CD4-positive, alpha-beta T cell treated with Interleukin-15 for 4 hours (primary cell): ENCODE measurements at places on chromosomes 6 and 20.
A peak's percentile ranks its signal among the peaks of the same experiment; 100 is the strongest.

DNA sequence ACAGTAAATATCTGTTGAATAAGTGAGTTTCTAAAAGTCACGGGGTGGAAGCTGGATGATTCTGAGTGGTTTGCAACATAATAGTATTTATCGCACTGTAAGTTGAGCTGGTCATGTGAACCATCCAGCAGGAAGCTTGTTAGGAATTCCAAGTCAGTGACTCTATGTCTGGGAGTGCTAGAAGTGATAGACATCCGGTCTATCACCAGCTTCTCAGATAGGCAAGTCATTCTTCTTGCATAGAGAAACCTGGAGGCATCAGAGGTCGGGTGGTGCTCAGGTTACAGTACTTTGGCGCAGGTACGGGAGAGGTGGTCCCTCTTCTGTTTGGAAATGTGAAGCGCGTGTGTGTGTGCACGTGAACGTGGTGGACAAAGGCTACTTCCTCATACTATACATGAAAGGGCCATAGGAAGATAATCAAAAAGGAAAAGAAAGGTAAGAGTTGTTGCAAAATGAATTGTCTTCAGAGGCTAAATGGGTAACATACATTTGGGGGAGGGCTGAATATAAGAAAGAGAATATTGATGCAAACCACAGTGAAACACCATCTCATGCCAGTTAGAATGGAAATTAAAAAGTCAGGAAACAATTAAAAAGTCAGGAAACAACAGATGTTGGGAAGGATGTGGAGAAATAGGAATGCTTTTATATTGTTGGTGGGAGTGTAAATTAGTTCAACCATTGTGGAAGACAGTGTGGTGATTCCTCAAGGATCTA lies 299.3 kb upstream of the ZFP64 start:
- DNase-seq, result no peak

GRCh38 chr6:52515219-52515960 lies 61.5 kb downstream of the TRAM2 start:
- DNase-seq, result no peak

GRCh38 chr6:79518842-79519241 lies 18.4 kb downstream of the LCA5 start:
- DNase-seq, result no peak

DNA sequence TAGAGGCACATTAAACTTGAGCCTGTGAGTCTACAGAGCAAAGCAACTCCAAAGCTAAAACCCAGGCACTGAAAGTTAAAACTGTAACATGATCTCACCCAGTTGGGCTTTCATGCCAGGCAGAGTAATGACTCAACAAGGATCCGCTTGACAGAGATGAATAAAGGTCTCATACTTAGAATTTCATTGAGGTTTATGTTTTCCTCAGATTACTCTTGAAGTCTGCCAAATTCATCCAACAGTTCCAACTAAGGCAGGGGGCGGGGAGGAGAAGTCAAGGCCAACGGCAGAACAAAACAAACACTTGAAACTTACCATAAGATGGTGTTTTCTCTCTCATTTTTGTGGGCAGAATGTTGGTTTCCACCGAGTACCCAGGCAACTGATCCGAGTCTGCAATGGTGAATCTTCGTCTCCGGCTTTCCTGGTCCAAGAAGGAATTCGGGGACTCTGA lies 54.0 kb upstream of the IPCEF1 start:
- DNase-seq, result no peak

GRCh38 chr20:3788685-3789155 lies 2.2 kb upstream of the CENPB start:
- DNase-seq, result no peak

- DNase-seq, result no peak
Measured at GRCh38 chr6:5184878-5185277, 75.9 kb downstream of the LYRM4 start.

DNA sequence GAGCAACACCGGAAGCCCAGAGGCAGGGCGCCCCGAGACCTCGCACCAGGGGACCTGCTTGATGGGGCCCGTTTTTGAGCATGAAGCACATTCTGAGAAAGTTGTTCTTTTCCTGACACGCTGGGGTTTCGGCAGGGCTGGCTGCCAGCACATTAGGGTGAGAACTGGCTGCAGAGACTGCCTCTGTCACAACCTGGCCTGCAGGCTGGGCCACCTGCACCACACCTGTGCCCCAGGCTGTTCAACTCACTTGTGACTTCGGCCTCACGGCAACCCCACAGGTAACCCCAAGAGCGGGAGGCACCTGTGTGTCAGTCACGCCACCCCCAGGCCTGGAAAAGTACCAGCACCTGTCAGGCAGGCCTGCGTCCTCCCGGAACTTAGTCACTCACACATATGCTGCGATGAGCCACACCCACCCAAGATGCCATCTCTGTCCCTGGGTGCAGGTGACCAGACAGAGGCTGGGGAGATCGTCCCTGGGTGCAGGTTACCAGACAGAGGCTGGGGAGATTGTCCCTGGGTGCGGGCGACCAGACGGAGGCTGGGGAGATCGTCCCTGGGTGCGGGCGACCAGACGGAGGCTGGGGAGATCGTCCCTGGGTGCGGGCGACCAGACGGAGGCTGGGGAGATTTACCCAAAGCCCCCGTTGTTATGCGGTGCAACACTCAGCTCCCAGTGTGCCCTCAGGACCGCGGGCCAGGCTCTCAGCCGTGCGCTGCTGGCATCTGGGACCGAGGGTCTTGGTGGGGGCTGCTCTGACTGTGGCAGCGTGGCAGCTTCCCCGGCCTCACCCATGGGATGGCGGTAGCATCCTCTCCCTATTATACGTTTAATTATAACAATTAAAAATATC lies 82.5 kb upstream of the BHLHE23 start:
- no peak for DNase-seq

DNA sequence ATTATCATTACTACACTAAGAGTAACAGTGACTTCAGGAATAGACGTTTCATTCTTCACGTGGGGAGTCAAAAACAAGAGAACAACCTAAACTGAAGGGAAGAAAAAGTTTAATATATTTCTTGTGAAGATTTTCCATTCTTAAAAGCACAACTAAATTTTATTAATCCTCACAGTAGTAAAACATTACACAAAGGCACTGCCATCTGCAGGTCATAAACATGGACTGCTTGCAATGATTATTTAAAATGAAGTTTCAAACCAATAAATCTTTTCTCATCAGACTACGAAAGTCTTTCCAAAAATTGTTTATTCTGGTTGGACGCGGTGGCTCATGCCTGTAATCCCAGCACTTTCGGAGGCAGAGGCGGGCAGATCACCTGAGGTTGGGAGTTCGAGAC lies 2.6 kb downstream of the NCOA5 start:
- DNase-seq, result no peak

DNA sequence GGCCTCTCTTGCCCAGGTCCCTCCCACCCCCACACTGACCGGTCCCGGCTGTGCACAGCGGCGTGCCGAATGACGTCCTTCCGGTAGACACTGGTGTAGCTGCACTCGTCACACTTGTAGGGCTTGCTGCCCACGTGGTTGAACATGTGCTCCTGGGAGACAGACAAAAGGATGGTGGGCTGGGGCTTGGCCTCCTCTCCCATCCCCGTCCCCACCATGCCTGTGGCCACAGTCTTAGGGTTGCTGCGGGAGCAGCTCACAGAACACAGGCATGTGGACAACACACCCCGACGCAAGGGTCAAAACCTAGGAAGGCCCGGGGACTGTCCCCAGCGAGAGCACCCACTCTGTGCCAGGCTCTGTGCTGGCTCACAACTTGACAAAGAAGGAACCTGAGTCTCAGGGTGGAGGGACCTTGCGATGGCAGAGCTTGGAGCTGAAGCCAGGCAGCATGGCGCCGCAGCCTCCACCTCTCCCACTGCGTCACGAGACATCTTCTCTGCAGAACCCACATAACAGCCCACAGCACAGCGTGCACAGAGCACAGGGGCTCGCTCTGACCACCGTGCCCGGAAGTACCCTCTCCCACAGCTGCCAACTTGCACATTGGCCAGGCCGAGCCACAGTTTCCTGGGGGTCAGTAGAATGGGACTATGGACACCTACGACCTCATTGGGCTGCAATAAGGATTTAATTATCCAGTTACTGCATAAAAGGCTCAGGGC lies 9.8 kb downstream of the ZNF335 start:
- DNase-seq, result no peak

- no peak for DNase-seq
Measured at GRCh38 chr6:1708820-1709219, 99.1 kb downstream of the FOXC1 start.

DNA sequence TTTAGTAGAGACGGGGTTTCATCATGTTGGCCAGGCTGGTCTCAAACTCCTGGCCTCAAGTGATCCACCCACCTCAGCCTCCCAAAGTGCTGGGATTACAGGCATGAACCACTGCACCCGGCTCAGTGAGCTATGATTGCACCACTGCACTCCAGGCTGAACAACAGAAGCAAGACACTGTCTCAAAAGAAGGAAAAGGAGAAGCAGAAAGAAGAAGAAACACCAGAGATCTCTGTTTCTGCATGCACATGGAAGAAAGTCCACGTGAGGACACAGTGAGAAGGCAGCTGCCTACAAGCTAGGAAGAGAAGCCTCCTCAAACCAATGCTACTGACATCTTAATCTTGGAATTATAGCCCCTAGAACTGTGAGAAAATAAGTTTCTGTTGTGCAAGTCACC lies 16.0 kb downstream of the ECT2L start:
- no peak for DNase-seq

GRCh38 chr6:40887792-40888340 lies 151.2 kb downstream of the UNC5CL start:
- no peak for DNase-seq

DNA sequence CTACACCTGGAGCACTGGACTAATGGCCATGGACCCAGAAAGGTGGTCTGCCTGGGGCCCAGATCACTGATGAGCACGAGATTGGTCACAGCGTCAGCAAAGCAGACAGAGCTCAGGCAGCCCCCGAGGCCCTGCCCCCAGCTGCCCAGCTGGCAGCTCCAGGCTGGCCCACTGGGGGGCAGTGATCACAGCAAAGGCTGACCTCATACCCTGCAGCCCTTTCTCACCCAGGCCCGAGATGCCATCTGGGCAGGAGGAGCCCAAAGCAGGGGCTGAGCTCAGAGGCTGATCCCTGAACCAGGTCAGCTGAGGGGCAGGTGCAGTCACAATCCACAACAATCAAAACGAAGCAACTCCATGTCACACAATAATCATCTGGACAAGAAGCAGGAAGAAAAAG lies 4.1 kb downstream of the MAP1LC3A start:
- no peak for DNase-seq

- DNase-seq, result no peak
Measured at GRCh38 chr20:22403632-22404361, 180.6 kb downstream of the FOXA2 start.

DNA sequence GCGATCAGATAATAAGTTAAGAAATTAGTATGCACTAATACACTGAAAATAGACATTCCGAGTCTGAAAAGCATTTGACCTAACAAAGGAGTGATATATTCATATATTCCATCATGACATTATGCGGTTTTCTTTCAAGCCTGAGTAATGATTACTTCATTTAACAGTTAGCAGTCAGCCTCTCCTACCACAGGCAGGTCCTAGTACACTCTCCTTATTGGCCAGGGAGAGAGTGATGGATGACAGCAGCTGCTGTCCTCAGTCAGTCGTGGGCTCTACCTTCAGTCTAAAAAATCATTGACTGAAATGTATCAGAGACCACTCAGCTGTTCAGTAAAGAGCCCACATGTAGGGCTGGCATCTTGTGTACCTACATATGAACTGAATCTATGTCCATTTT lies 33.2 kb upstream of the VGLL2 start:
- no peak for DNase-seq

DNA sequence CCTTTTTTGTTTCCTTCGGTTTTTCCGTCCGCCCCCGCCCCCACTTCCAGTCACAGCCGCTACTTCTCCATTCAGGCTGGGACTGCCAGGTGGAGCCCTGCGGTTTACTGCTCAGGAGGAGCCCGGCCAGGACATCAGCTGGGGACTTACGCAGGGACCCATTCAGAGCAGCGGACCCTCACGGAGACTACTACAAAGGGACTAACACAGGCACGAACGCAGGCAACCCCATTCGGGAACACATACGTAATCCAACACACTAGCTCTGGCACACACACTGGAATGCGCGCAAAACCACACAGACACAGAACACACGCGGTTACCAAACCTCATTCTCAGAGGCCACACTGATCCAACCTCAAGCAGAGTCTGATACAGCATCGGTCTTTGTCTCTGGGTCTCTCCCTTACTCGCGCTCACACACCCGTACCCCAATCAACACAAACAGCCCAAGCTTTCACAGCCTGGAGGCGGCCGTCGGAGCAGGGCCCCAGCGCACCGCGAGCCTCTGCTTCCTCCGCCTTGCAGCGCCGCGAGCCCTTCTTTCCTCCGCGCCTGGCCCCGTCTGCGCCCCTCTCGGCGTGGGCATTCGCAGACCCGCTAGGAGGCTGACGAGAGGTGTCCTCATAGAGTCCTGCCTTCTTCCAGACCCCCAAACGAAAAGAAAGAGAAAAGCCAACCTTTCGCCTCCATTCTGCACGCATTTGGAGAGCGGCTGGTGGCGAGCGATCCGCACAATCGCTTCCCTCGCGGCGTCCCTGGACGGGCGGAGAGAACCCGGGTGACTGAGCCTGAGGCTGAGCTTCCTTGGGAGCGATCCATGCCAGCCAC lies 1.1 kb upstream of the SLC32A1 start:
- no peak for DNase-seq

- DNase-seq, result no peak
Measured at GRCh38 chr6:135227349-135227748, 46.2 kb downstream of the MYB start.

DNA sequence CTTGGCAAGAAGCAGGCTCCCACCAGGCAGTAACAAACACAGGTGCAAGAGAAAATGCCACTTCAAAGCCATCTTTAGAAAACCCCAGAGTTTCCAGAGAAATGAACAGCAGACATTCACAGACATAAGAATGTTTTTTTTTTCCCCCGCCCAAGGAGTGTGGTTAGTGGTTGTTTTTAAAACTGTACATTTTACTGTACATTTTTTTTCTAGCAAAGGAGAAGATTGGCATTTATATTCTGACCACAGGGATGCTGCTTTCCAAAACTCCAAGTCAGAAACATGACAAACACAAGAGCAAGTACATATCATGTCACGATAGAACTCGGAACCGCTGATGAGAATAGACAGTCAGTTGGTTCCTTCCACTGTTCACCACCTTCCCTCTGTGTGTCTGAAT lies 197.9 kb downstream of the LRFN2 start:
- peak; percentile 38 for DNase-seq

DNA sequence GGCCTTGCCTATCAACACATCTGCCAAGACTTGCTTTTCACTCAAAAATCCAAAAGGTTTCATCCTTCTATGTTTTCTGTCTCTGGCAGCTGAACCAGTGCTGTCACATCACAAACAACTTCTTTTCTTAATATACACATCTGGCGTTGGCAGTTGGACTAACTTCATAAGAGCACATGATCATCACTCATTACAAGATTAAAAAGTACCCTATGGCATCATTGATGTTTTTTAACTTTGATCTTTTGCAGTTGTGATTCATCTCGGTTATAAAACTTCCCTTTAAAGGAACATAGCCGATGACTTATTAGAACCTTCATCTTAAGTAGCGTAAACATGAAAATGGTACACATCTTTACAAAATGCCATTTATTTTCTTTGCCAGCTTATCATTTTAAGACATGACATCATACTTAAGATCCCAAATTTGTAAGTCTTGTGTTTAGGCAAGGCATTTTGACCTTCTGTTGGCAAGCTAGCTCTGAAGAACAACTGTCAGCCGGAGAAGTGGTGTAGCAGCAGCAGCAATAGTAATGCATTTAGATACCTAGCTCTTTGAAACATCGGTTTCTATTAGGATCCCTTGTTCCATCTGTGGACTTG lies 64.2 kb upstream of the SUPT3H start:
- DNase-seq, result peak; percentile 48
